ENCODE measurements at places on chromosomes 1 and 21.

- no peak for DNase-seq
Measured at GRCh38 chr1:185284533-185285276, 32.3 kb downstream of the IVNS1ABP start.

- no peak for DNase-seq
Measured at GRCh38 chr1:118928739-118929554, 59.2 kb downstream of the TBX15 start.

- no peak for DNase-seq
Measured at GRCh38 chr1:161727256-161727924, 6.0 kb downstream of the FCRLB start.

GRCh38 chr1:53372501-53372951 lies 44.7 kb upstream of the LRP8 start:
- no peak for DNase-seq

DNA sequence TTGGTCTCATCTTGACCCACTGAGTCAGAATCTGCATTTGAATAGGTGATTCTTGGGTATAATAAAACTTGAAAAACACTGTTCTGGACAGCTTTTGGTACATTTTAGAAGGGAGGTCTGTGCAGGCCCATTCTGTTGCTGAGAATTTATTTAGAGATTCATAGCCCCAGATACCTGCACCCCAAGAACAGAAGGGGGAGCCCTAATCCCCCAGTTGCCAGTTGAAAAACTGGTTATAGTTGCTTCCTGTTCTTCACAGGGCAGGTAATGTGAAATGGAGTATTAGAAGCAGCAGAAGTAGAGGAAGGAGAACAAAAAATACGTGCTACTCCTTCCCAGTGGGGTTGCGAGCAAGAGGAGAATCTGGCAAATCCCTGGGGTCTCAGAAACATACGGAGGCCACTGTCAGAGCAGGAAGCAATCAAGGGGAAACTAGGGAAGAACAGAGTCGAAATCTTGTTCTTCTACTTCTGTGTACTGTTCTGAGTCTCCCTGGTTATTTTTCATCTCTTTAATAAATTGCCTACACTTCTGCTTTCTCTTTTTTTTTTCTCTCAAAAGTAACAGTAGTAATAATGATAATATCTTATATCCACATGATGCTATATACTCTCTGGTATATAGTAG lies 4.6 kb upstream of the CLCA2 start:
- DNase-seq, result no peak

- no peak for DNase-seq
Measured at GRCh38 chr1:46334030-46334384, 6.6 kb upstream of the NSUN4 start.

- DNase-seq, result no peak
Measured at GRCh38 chr1:10604966-10605365, 130.2 kb downstream of the PEX14 start.

DNA sequence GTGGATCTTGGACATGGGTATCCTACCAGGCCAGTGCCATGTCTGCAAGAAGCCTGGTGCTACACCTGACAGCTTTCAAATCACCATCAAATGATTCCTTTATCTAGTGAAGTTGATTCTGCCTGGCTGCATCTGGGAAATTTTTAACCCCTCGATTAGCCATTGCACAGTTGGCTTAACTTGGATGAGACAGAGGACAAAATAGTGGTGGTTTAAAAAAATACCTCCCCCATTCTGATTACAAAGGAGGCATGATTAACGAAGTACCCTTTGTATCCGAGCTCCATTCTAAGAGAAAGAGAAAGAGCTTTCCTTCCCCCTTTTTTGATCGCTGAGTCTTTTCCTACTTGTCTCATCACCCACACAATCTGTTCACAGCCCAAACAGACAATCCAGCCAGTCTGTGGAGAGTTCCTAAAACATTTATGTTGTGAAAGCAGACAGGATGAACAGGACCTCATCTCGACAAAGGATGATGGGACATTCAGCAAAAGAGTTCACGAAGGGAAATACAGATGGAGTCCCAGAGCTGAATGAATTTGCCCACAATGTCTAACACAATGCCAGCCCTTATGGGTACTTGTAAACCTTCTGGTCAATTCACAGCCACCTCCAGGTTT lies 20.5 kb downstream of the WLS start:
- DNase-seq, result no peak

- no peak for DNase-seq
Measured at GRCh38 chr1:173393659-173394000, 83.5 kb upstream of the PRDX6 start.

DNA sequence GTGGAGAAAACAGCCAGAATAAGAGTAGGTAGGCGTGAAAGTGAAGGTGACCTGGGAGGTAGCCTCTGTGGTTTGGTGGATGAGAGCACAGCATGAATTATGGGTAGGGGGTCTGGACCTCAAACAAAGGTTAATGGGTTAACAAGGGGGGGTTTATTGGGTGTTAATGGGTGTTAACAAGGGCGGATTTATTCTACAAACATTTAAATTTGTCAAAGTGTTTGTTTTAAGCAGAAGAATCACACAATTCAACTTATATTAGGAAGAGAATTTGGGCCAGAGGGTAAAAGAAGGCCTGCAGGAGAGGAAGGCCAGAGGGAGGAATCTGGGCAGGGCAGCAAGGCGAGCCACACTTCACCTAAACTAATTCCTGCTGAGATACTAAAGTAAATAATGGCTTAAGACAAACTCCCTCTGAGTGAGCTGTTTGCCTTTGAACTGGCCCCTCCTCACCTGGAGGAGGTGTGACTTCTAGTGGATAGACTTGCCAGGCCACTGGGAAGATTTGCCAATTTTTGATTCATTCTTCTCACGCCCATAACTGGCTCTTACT lies 191.7 kb downstream of the GIPC2 start:
- DNase-seq, result no peak

DNA sequence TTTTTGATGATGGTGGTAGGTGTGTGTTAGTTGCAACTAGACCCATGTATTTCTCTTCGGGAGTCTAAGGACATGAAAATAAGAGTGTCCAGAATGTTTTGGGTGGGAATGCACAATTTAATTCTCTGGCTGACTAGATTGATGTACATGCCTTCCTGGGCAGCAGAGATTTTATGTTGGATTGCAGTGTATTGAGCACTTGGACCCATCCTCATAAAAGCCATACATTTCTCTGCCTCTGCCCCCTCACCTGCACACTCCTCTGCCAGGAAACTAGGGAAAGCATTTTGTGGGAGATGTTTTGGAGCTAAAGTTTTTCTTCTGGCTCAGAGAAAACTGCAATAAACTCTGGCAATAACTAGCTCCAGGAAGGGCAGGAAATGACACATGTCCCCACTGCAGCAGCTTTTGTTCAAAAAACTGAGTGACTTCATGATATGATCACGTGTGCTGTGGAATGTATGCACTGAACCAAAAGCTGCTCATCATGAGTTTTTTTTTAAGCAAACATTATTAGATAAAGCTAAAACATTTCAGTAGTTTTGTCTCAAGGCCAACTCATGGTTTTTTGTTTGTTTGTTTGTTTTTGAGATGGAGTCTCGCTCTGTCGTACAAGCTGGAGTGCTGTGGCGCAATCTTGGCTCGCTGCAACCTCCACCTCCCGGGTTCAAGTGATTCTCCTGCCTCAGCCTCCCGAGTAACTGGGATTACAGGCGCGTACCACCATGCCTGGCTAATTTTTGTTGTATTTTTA lies 17.6 kb downstream of the RIT1 start:
- no peak for DNase-seq

DNA sequence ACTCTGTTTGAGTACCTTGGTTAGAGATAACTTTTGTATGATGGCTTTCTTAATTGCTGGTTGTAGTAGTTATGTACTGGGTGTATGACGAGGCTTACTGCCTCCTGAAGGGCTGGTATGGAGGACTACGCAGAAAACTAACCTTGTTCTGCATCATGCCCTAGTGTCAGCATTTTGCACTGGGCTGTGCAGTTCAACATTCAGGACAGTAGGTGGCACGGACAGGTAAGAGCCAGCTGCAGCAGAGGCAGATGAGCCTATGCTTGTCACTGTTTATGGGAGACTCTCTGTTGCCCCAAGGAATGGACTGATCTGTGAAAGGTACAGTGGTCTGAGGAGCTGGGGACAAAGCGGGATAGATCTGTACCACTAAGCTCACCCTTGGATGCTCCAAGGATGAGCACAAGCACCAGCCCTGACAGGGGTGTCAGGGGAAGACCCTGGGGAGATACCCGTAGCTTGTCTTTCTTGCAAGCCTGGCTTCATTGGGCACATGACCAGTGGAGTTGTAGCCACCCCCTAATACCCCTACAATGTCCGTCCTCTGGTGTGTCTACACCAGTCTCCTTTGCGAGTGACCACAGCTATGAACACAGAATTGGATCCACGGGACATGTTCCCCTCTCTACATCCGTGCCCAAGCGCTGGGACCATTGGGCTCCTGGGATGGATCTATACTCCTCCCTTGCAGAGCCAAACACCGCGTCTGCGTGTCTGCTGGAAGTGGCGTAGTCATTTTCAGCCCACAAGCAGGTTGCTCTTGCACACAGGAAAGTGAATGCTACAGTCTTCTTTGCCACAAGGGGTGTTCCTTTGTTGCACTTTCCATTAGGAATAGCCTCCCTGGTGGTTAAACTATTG lies 51.1 kb upstream of the CFHR3 start:
- DNase-seq, result no peak

DNA sequence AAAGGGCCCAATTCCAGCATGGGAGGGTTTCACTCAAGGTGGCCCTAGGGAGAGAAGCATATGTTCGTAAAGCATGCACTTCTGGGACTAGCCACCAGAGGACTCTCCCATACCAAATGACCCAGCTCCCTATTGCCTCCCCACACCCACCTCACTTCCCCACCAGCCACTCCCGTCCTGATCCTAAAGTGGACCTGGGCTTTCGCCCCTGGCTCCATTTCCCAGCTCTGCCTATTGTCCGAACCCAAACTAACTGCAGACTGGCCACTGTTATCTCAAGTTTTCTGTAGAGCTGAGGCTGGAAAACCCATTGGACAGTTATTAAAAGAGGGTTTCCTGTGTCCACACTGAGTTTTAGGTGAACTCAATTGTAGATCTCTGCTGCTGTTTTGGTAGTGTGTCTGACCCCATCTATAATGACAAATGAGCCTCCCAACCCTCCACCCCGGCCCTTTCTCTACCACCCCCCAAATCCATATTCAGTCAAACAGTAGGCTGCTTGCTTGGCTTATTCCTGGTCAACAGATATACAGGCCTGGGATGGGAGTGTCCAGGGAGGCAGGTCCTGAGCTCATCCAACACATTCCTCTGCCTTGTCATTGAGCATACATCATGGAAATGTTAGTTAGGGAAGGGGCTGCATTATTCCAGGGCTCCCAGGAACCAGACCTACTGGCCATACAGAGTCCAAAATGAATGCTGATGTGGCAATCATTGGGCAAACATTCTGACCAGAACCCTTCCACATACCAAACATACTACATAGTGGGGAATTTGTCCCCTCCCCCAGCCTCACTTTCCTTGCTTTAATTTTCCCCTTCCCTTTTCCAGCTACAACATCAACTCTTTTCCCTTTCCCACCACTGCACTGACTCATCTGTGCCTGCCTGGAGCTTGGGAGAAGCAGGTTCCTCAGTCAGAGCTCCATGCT lies 59.2 kb downstream of the ABCA4 start:
- DNase-seq, result no peak

DNA sequence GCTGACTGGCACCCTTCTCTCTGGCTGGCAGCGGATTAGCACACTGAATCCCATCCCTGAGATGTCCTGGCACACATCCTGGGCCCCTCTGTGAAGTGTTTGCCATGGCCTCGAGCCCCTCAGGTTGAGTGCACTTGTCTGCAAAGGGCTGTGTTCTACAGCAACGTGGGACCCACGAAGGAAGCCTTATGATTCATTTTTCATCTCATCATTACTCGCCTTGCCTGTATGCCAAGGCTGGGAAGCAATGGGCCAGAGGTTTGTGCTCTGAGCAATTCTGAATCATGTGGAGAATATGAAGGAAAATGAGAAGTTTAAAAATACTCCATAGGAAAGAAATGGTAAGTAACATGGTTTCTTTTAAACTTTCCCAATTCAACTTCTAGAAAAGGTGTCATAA lies 124.8 kb upstream of the LMO4 start:
- DNase-seq, result no peak

- DNase-seq, result no peak
Measured at GRCh38 chr1:153770797-153771196, 4.4 kb upstream of the SLC27A3 start.

GRCh38 chr1:226995365-226996332 lies 55.6 kb downstream of the COQ8A start:
- DNase-seq, result peak; percentile 75

GRCh38 chr1:222632749-222633148 lies 14.9 kb downstream of the MIA3 start:
- DNase-seq, result no peak

DNA sequence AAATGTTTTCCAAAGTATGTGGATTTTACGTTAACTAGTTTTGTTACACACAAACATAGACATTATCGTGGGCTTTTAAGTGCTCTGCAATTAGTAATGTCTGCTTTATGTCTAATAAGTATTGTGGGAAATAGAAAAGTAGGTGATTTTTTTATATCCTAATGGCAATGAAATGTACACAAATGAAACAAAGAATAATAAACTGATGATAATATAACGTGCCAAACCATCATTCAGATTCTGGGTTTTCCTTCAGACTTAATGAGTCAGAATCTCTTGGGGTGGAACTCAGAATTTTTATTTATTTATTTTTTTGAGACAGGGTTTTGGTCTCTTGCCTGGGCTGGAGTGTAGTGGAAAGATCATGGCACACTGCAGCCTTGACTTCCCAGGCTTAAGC lies 2.0 kb downstream of the TMEM183A start:
- DNase-seq, result no peak

- DNase-seq, result no peak
Measured at GRCh38 chr1:234262007-234262753, 111.1 kb upstream of the COA6 start.

DNA sequence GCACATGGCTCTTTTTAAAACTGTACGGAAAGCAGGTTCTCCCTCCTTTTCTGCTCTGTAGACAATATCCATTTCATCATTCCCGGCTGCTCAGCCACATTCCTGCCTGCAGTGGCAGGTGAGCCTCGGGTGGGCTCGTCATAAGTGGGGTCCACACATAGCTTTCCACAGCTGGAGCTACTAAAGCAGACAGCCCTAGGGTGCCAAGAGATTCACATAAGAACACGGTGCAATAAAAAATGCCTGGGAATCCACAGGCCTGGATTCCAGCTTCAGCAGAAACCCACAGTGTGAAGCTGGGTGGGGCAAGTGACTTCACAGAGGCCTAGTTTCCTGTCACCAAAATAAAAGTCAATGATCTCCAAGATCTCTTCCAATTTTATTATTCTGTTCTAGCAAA lies 96.4 kb downstream of the MIS18A start:
- DNase-seq, result no peak

DNA sequence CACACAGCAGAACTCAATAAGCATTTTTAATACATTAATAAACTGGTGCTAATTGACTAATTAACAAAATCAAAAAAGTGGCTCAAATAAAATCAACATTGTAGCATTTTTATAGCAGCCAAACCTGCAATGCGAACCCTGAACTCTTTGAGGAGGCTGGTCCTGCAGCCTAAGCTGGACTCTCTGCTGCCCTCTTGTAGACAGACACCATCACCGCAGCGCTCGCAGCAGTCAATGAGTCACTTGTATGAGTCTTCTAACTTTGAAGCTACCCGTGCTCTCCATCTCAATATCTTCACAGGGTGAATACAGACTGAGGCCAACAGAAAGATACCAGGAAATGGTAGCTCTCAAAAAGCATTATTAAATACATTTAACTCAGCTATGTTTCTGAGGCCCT lies 9.7 kb upstream of the KRTAP7-1 start:
- DNase-seq, result no peak
